Left forelimb (tissue), 1 donor: ENCODE measurements at places on chromosomes 12 and 14.

DNA sequence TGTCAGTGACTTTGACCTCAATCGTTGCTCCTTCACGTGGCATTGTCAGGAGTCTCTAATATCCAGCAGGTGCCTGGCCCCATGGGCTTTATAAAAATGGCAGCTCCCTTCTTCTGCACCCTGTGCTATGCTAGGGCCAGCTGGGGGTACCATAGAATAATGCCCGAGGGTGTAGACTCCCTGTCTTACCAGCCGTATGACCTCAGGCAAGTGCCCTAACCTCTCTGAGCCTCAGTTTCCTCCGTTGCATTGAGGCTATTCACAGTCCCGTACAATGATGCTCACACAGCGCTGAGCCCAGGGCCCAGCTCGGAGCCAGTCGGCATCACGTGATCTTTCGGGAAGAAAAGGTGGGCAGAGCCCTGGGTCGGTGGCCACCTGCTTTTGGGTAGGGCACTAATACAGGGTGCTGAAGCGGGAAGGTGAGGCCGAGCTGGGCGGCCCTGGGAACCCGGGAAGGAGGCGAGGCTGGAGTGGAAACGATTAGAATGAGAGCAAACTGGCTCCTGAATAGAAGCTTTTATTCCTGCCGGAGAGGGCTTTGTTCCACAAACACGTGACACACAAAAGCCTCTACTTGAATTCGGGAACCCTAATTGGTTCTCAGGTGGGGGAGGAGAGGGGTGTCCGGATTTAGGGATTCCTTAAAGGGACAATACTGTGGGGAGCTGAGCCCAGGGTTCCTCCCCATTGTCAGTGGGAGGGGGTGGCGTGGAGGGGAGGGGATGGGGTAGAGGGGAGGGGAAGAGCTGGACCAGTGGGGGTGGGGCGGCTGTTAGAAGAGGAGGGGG is 19.9 kb upstream of the MSI1 start:
- no peak for DNase-seq

DNA sequence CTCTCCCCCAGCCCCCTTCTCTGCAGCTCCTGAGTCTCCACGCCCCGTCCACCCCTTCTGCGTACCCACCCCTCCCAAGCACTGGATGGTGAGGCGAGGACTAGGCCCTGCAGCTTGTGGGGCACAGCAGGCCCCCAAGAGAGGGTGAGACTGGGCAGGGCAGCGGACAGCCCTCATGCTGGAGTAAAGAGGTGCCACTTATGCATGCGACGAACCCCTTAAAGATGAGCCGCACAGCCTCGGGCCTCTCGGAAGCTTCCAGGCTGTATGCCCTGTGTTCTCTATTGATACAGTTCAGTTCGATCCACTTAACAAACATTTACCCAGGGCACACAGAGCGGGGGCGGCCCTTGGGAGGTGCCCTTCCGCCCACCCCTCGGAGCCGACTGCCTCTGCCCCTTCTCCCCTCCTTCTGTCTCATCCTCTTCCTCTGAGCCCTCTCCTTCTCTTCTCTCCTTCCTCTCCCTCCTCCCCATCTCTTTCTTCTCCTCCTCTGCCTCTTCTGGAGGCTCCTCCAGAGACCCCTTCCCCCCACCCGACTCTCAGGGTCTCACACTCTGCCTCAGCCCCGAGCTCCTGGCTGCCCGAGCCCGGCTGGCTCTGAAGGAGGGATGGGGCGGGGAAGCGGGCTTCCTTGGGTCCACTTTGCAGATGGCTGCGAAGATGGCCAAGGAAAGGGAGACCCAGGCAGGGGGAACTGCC is 32.7 kb upstream of the DLK1 start:
- DNase-seq = no peak

- no peak for DNase-seq
Measured at GRCh38 chr14:90795744-90796143, 20.5 kb downstream of the TTC7B start.

GRCh38 chr14:102593061-102593824 is 794 bp downstream of the RCOR1 start:
- DNase-seq = no peak

DNA sequence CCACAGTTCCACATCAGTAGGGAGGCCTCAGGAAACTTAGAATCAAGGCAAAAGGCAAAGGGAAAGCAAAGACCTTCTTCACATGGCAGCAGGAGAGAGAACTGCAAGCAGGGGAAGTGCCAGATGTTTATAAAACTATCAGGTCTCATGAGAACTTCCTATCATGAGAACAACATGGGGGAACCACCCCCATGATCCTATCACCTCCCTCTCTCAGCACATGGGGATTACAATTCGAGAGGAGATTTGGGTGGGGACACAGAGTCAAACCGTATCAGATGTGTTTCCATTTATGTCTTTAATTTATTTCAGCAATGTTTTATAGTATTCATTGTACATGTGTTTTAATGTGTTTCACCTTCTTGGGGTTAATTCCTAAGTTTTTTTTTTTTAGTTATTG is 25.8 kb downstream of the METAP2 start:
- no peak for DNase-seq

- DNase-seq = peak; percentile 74
Measured at GRCh38 chr12:5043589-5044419, at the start of gene KCNA5. Gene KCNA5 (plus strand): TSS chr12:5043879. CDS start chr12:5044148, 269 bp downstream.

- DNase-seq = no peak
Measured at GRCh38 chr14:60211153-60211552, 37.9 kb upstream of the PPM1A start.

DNA sequence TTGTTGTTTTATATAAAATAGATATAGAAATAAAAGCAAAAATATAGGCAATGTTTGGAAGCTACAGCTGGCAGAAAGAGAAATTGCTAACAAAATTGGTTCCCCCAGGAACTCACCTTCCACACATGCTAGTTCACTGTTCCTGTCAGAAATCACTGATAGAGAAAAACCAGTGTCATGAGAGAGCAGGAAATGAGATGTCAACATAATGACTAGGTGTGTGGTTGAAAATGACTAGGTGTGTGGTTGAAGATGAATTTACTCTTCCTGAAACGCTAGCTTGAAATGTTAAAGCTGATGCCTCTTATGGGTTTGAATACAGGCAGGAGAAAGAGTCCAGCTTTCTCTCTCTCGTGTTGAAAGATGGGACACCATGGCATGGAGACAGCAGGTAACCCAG is 216.3 kb downstream of the C12orf42 start:
- DNase-seq = no peak

- no peak for DNase-seq
Measured at GRCh38 chr12:28083840-28084678, 106.2 kb upstream of the CCDC91 start.

DNA sequence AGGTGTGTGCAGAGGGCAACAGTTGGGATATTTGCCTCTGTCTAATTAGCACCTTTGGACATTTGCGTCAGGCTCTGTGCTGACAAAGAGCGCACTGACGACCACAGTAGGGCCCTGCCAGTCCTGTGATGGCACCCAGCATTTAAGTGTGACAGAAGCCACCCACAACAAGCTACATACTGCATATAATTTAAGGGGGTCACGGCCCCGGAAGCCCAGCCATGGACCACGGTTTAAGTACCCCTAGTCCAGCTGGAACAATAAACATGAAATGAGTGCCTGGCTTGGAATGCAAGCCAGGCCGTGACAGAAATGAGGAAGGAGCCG is 16.8 kb upstream of the DYNC1H1 start:
- DNase-seq = no peak

- no peak for DNase-seq
Measured at GRCh38 chr12:68441167-68441566, 109.0 kb upstream of the MDM1 start.

DNA sequence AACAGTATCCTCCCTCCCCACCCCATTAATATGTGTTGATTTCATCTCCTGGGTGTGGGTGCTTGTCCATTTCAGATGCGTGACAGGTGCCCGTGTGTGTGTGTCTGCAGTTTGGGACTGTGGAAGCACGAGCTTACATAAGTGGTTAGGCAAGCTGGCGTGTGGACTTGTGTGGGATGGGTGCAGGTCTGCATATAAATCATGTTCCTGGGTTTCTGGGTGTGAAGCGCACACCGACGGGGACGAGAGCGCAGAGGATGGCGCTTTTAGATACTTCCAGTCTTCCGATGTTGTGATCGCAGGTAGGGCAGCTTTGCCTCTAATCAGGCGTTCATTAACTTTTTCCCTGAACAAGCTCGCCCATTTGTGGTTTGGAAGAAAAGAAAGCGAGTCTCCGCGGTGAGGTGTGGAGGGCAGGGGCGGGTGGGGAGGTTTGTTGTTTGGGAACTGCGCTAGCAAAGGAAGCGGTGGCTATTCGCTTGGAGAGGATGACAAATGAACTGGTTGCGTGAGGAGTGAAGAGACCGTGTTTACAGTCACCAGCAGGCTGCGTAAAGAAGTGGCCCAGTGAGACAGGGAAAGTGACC is 865 bp downstream of the RGS6 start:
- no peak for DNase-seq

- no peak for DNase-seq
Measured at GRCh38 chr12:101745481-101745880, 6.2 kb upstream of the SYCP3 start.

- no peak for DNase-seq
Measured at GRCh38 chr14:67919259-67920032, 99.9 kb downstream of the RAD51B start.

- DNase-seq = no peak
Measured at GRCh38 chr14:56490379-56490778, 89.2 kb upstream of the TMEM260 start.

DNA sequence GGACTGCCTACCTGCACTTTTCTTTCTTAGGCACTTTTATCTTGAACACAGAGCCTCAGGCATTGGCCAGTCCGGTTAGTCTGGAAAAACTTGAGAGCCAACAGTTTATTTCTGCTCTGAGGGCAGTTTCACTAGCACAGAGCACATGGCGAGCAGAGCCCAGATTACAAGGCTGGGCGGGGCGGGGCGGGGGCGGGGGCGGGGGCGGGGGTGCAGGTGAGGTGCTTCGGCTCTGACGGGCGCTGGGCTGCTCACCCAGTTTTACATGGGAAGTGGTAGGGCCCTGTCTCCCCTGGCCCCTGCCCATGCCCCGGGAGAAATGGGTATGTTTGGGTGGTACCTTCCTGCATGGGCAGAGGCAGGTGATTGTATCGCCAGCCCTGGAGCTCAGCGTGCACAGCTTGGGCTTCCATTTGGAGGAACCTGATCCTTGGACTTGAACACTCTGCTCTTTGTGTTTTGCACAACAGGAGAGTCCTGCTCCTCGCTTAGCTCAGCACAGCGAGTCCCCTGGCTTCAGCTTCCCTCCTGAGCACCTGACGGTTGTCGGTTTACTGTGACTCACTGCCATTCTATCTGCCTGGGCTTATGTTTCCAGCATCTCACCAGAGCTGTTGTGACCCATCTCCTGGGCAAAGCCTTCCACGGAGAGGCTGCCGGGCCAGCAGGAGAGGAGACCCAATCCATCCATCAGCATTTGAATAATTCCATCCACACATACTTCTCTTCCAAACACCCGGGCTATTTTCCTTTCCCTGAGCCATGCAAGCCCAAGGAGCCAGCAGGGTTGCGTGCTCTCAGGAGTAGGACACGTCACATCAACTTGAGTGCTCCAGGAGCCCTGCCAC is 108.5 kb downstream of the ARF6 start:
- DNase-seq = peak; percentile 69

GRCh38 chr12:46524778-46525177 is 152.2 kb upstream of the SLC38A2 start:
- DNase-seq = no peak

DNA sequence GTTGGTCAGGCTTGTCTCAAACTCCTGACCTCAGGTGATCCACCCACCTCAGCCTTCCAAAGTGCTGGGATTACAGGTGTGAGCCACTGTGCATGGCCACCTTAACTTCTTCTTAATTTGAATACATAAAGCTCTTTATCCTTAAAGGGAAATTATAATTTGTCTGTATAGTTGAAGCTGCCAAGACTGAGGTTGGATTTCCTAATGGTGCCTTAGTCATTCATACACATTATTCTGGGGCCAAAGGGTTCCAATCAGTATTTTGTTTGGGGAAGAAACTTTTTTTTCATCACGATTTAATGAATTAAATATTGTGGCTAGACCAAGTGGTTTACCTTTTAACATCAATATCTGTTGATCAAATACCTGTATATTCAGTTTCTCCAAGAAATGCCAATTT is 135.9 kb downstream of the SYT1 start:
- DNase-seq = no peak

GRCh38 chr14:96929950-96930349 is 132.8 kb downstream of the VRK1 start:
- DNase-seq = no peak

GRCh38 chr12:26828280-26829073 is 4.5 kb downstream of the ITPR2 start:
- no peak for DNase-seq
